Esophagus squamous epithelium (tissue), 5 donors: ENCODE measurements at places on chromosomes 11 and 22.

DNA sequence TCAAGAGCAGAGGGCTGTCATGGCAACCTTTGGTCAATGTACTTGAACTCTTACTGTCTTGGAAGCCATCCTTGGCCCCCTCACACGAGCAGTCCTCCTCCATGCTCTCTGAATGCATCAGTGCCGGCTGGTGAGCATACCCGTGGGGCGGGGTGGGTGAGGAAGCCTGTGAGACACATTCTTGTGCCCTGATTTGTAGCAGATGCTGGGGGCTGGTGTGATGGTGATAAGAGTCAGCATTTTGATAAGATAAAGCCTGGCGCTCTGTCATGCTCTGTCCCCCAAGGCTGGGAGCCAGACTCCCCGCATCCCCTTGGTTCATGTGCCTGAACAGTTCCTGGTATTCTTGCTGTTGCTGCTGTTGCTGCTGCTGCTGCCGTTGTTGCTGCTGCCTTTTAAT, 20.5 kb upstream of the APOA1 start:
- DNase-seq, result no peak

DNA sequence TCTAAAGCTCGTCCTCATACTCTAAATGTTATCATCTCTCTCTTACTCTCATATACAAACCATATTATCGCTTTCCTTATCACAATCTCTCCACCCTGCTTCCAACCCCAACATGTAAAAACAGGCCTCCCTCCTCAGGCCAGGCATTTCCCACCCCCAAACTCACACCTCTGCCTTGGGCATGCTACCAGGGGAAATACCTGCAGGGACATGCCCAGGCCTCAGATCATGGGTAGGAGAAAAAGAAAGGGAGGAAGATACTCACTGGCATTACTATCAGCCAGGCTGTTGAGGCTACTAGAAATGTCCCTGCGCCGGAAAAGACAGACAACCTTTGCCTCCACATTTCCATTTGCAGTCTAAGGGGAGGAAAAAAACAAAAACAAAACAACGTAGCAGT, 1.8 kb downstream of the MTA2 start:
- DNase-seq, result no peak

- DNase-seq, result no peak
Measured at GRCh38 chr22:36149441-36149840, 11.1 kb downstream of the APOL3 start.

DNA sequence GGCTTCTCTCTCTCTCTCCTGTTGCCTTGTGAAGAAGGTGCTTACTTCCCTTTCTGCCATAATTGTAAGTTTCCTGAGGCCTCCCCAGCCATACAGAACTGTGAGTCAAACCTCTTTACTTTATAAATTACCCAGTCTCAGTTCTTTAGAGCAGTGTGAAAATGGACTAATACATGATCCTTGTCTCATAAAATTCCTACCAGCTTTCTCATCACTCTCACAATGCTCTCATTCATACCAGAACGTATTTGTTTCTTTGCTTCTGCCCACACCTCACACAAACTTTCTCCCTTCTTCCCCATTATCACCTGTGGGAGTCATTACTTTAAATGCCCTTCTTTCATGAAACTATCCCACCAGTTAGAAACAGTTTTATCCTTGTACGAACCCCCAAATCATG, 62.7 kb upstream of the ARHGAP42 start:
- no peak for DNase-seq

- DNase-seq, result no peak
Measured at GRCh38 chr11:105862736-105863367, 159.2 kb downstream of the MSANTD4 start.
